LHCN-M2 (cell line): ENCODE measurements at places on chromosomes 3 and 15. TPM values are rescaled to one million over a fixed set of nuclear protein-coding genes. Genes with fewer than 3 reads are reported as not detected.

DNA sequence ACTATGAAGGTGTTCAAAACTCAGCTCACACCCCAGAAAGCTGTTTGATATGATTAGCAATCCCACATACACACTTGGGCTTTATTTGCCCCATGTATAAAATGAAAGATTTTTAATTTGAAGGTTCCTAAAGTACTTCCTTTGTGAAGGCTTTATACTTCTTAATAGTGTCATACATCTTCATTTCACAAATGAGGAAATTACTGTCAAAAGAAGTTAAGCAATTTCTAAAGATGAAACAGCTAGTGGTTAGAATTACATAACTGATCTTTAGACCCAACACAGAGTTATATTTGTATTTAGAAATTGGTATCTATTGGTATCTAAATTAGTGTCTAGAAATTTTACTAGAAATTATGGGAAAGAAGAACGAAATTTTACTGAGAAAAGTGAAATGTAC, 7.1 kb downstream of the CD200R1 start:
- DNase-seq = no peak

- peak; percentile 20 for DNase-seq
Measured at GRCh38 chr15:40469776-40470390, 901 bp upstream of the CHST14 start.

GRCh38 chr3:178159691-178160220, 376.5 kb upstream of the KCNMB2 start:
- DNase-seq = no peak

- no peak for DNase-seq
Measured at GRCh38 chr3:42486814-42487565, 15.5 kb upstream of the VIPR1 start.

- DNase-seq = no peak
Measured at GRCh38 chr3:189900578-189900977, 220.1 kb downstream of the P3H2 start.

DNA sequence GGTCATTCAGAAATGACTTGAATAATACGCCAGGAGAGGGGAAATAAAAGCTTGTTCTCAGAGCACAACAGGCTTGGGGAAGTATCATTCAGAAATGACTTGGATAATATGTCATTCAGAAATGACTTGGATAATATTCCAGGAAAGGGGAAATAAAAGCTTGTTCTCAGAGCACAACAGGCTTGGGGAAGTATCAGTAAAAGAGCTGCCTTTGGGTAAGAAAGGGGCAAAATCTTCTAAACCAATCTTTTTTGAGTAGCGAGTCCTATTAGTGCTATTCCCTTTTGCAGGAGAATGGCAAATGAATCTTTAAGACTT, 20.9 kb downstream of the GABRR3 start:
- no peak for DNase-seq

DNA sequence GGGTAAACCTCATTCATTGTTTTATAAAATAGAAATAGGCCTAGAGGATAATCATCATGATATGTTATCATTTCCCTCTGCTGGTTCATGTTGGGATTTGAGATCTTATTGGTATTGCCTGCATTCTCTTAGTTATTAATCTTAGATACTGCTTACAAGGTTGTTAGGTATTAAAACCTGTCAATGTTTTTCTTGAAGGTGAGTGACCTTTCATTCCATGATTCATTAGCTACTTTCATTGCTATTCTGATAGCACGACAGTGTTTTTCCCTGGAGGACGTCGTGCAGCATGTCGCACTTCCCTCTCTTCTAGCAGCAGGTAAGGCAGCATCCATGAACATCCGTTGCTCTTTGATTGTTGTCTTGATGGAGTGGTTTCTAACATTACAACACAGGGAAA, 17.1 kb downstream of the P2RY12 start:
- DNase-seq = no peak

DNA sequence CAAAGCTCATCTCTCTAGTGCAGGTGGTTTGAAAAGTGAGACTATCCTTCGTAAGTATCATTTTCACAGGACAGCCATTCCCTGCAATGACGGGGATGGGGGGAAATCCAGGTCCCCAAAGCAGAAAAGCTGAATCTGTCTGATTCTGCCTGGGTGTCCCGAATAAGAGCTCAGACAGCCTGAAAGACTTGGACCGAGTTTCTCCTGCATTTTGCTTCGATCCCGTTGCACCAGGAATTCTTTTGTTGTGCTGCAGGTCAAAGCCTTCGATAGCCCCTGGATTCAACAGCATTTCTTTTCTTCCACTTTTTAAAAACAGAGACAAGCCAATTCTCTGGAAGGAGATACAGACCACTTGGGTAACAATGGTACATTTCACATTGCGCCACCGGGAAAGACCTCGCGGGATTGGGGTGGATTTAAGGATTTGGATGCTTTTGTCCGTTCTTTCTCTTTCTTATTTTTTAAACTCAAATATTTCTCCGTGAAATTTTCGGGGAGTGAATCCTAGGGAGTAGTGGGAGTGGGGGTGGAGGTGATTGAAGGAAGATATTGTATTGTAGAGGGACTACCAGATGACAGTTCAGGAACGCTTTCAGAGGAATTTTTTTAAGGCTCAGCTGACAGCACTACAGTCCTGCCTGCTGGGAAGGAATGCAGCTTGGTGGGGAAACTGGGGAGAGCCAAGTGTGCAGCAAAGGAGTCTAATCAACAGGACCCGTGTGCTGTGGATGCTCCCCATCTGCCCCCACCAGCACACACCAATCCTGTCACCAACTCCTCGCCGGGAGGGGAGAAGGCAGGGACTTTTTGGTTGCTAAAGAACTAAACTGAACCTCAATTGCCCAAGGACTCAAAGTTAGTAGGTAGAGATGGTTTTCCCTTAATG, 2.6 kb downstream of the SLITRK3 start:
- DNase-seq = no peak

- no peak for DNase-seq
Measured at GRCh38 chr3:107997671-107998070, 93.2 kb downstream of the CD47 start.

- no peak for DNase-seq
Measured at GRCh38 chr15:47502041-47502440, 215.3 kb upstream of the SEMA6D start.

- no peak for DNase-seq
Measured at GRCh38 chr3:13296662-13297061, 123.5 kb downstream of the NUP210 start.

DNA sequence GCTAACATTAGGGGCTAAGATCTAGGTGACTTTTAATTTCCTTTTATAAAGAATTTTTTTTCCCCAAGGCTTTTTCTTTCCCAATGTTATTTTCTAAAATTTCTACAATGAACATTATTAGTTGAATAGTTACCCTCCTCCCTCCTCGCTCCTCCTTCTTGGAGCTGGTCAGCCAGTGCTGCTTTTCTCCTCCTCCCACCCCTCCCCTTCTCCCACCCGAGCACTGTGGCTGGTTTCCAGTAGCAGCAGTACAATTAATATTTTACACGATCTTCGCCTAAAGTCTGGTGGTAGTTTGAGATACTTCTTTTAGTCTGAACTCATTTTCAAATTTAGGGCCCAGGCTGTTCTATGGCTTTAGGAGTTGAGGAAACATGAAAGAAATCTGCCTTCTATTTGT, 41.6 kb downstream of the EEFSEC start:
- DNase-seq = no peak

- DNase-seq = peak; percentile 20
Measured at GRCh38 chr3:107543666-107544065, 20.9 kb downstream of the BBX start.

GRCh38 chr3:115146032-115146417, 1.1 kb downstream of the ZBTB20 start:
- DNase-seq = peak; percentile 83

GRCh38 chr3:37546876-37547275, 314.8 kb upstream of the CTDSPL start:
- peak; percentile 29 for DNase-seq

GRCh38 chr15:85708402-85708941, 86.3 kb downstream of the KLHL25 start:
- DNase-seq = no peak

- peak; percentile 74 for DNase-seq
Measured at GRCh38 chr3:150449169-150449721, 41.1 kb downstream of the TSC22D2 start.

DNA sequence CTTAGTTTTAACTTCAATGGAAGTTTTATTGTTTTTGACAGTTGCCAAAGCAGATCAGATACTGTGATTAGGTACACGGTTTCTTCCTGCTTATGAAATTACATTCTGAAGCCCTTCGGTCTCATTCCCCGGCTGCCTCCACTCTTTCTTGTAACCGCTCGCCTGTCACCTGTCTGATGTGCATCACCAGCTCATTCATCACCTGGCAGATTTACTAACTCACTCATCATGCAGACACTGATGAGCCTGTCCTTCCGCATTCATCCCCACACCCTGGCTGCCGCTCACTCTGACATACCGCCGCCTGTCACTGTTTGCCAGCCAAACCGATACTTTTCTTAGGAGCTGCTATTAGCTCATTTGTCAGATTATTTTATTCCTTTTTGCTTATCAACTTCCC, 82.8 kb upstream of the NSMCE3 start:
- DNase-seq = no peak

GRCh38 chr15:58864602-58865424, 68.7 kb downstream of the SLTM start:
- DNase-seq = peak; percentile 17

DNA sequence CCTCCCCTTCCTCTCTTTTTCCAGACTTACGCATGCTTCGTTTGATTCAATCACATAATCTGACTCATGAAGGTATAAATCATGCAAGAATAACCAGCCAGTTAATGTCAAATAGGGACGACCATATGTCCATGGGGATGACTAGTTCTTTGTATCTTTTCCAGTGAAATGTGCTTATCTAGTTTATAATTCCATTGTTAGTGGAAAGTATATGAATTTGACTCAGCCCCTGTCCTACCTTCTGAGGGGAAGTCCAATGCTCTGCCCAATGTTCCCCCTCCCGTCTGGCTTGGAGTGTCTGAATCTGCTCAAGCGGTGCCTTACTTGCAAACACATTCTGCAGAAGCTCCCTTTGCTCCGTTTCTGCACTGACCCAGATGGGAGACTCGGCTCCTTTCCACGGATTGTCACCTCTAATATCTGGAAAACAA, 55.0 kb upstream of the EPHB3 start:
- no peak for DNase-seq

- DNase-seq = no peak
Measured at GRCh38 chr3:62558549-62559112, 185.3 kb upstream of the FEZF2 start.

DNA sequence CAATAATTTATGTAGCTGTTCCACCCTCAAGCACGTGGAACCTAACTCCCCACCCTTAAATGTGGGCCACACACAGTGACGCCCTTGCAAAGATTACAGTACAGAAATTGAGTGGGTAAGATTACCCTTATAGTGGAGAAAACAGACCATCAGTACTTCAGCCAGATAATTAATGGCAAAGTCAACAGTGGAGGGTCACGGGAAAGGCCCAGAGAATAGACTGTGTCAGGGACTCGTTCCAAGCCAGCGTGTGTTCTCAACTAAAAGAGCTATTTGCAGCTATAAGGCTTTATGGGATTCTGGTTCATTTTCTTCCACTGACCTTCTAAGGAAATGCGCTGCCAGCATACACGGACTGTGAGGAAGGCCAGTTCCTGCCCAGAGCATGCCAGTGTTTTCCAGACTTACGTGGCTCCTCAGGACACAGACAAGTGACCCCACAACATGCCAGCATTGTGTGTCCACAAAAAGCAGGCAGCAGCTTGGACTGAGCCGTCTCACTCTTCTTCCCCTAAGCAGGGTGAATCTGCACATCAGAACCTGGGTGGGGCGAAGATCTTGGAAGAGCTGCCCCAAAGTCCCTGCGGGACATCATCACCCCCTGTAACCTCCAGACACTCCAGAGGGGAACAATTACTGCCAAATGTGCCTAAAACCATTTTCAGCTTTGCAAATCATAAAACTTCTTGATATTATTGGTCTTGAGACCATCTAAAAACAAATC, 428.5 kb downstream of the OCA2 start:
- DNase-seq = no peak

GRCh38 chr3:129651435-129652202, 45.1 kb upstream of the PLXND1 start:
- DNase-seq = peak; percentile 88

- DNase-seq = no peak
Measured at GRCh38 chr3:141928631-141929270, 52.3 kb downstream of the ATP1B3 start.

- no peak for DNase-seq
Measured at GRCh38 chr15:51932161-51932560, 39.4 kb downstream of the LEO1 start.

DNA sequence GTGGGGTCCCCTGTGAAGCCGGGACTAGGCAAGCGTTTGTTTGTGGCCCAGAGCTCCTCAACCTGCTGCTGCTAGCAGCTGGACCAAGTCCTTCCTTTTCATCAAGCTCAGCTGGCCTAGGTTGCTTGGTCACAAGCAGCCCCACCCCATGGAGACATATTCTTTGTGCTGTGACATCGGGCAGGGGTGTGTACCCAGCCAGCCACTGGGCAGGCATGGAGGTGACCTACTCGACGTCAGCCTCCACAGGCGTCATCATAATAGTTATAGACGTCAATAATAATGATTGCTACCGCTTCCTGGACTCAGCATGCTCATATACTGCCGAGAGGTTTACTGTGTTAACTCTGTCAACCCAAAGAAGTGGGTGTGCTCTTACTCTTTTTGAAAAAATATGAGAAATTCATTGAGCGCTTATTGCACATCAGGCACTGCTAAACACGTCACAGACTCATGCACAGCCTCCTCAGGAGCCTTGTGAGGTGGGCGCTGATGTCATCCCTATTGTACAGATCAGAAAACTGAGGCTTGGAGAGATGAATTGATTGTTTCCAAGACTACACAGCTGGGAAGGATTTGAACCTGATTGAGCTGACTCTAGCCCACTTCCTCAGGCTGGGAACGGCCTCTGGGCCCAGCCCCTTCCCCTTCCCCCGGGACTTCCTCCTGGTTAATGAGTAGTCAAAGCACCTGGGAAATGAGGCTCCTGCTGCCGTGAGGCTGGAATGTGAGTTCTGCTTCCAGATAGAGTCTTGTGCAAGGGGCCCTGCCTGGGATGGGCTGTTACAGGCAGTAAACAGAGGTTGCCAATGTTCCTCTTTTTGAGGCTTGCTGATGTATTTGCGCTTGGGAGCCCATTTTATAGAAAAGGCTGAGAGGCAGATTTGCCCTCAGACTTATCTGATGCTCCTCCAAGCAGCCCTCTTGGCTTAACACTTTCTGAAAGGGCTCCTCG, 16.2 kb downstream of the SLC6A6 start:
- DNase-seq = no peak

DNA sequence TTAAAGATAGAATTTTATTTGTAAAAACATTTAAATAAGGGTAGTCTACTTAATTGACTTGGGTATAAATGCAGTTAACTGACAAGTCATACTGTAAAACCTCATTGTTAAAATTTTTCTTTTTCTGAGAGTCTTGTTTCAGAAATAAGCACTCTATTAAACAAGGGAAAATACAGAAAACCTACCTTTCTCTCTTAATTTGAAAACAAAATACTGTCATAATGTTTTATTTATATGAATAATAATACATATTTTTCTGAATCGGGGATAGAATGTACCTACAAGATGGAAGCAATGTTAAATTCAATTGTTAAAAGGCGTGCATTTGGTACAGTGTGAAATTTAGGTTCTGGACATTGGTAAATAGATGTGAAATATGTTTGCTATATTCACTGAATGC, 17.8 kb downstream of the ZIC1 start:
- no peak for DNase-seq

Gene ACAA1
- total RNA-seq = 16.7 and 23.4 TPM in 2 replicates

Gene GOLGA8G
- under 0.01 and 0.11 TPM in 2 replicates for total RNA-seq

Gene DPH3
- 21.7 and 26.9 TPM in 2 replicates for total RNA-seq

Gene ARNT2
- total RNA-seq = 11.1 and 17.9 TPM in 2 replicates

Gene IL17RB
- total RNA-seq = not detected in 2 replicates

Gene CD200R1
- not detected in 2 replicates for total RNA-seq

Gene TM4SF18
- total RNA-seq = 3.0 and 5.2 TPM in 2 replicates

Gene PCYT1A
- 89.4 and 92.3 TPM in 2 replicates for total RNA-seq
